CD4-positive, alpha-beta T cell treated with Interleukin-6 for 4 hours (primary cell): ENCODE measurements at places on chromosomes 11 and 22.

DNA sequence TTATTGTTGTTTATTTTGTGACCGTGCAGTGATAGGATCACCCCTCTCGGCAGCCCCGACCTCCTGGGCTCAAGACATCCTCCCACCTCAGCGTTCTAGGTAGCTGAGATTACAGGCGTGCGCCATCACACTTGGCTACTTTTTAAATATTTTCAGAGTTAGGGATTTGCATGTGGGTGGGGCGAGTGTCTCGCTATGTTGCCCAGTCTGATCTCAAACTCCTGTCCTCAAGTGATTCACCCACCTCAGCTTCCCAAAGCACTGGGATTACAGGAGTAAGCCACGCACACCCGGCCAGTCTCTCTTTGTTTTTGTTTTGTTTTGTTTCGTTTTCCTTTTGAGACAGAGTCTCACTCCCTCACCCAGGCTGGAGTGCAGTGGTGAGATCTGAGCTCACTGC lies 1.2 kb upstream of the INTS5 start:
- DNase-seq: no peak

DNA sequence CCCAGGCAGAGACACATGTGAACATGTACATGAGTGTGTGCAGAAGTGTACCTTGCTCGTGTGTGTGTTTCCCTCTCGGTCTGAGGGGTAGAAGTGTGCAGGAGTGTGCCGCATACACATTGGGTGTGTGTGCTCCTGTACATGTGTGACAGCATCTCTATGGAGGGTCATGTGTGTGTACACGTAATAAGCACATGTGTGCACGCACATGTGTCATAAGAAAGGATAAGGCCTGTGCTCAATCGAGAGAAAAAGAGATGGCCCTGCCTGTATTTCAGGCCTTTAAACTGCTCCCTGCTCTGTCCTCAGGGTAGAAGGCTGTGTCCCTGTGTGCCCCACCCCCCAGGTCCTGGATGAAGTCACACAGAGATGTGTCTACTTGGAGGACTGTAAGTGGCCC lies 61.8 kb downstream of the OTOG start:
- no peak for DNase-seq

DNA sequence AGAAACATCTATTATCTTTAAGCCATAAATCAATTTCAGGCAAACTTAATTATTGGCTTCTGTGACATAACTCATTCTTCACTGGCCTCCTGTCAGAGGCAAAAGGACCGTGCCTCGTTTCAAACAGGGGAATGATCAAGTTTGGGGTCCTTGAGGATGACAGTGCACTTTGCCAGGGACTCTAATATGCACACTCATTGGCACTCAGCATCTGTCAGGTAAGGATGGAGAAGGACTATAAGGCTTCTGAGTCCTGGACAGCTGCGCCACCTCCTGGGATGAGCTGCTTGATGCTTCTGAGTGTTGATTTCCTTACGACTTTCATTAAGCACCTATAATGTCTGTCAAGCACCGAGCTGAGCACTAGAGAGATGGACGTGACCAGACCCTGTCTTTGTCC lies 20.2 kb downstream of the BPIFC start:
- peak; percentile 4 for DNase-seq

DNA sequence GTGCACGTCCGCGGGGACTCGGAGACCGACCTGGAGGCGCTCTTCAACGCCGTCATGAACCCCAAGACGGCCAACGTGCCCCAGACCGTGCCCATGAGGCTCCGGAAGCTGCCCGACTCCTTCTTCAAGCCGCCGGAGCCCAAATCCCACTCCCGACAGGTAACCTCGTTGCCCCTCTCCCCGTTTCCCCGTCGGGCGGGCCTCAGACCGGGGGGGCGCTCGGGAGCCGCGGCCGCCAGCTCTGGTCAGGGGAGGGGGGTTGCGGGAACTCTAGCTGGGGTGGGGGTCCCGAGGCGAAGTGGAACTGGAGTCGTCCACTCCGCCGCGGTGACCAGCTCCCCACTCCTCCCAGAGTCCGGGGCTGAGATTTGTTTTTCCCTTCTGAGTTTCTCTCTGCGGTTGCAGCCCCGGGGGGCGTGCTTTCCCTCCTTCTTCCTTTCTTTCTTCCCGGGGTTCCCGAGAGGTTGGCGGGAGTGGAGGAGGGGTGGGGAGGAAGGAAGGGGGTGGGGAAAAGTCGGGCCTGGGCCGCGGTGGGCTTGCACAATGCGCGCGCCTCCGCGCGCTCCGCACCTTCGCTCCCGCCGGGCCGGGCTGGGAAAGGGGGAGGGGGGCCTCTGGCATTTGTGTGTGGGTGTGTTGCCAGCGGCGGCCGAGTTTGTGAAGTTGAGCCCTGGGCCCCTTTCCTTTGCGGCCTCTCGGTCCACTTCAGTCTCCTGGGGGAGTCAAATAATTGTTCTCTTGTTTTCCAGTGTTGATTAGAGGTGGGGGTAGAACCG lies 952 bp downstream of the YAP1 start:
- DNase-seq: peak; percentile 12

DNA sequence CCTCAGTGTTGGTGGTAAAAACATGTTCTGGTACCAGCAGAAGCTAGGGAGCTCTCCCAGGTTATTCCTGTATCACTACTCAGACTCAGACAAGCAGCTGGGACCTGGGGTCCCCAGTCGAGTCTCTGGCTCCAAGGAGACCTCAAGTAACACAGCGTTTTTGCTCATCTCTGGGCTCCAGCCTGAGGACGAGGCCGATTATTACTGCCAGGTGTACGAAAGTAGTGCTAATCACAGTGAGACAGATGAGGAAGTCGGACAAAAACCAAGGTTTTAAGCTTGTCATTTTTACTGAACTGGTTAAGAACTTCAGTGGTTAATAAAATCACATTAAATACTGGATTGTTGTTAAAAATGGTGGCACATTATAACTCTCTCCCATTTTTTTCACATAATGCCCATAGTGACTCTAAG lies 42.6 kb upstream of the VPREB1 start:
- DNase-seq: no peak

DNA sequence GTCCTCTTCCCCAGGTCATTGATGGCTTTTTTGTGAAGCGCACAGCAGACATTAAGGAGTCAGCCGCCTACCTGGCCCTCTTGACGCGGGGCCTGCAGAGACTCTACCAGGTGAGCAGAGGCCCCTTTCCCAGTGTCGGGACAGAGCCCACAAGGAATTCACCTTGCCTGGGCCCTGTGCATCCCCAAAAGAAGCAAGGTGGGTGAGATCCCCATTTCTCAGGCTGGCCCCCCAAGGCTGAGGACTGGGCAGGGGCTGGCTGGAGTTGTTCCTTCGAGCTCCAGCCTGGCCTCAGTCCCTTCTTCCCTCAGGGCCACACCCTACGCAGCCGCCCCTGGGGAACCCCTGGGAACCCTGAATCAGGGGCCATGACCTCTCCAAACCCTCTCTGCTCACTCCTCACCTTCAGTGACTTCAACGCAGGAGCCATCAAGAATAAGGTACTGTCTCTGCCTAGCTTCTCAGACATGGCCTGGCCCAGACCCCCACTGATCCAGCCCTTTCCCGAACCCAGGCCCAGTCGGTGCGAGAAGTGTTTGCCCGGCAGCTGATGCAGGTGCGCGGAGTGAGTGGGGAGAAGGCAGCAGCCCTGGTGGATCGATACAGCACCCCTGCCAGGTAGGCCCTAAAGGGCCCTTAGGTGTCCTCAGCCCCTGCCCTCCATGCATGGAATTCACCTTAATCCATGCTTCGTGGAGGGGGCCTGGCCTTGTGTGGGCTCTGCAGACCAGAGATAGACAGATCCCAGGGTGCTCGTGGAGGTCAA lies 4.7 kb downstream of the MUS81 start:
- no peak for DNase-seq

DNA sequence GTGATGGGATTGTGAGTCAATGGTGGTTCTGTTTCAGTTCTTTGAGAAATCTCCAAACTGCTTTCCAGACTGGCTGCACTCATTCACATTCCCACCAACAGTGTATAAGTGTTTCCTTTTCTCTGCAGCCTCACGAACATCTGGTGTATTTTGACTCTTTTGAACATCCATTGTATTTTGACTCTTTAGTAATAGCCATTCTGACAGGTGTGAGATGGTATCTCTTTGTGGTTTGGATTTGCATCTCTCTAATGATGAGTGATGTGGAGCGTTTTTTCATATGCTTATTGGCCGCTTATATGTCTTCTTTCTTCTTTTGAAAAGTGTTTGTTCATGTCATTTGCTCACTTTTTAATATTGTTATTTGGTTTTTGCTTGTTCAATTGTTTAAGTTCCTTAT lies 19.4 kb downstream of the NELL1 start:
- no peak for DNase-seq

- DNase-seq: peak; percentile 71
These were observed 268.4 kb downstream of the ETS1 start for GRCh38 chr11:128318856-128319474.

GRCh38 chr11:65506772-65507505 lies 8.1 kb downstream of the MALAT1 start:
- peak; percentile 48 for DNase-seq

GRCh38 chr22:31604746-31605705 lies 57.0 kb downstream of the PISD start:
- no peak for DNase-seq

- no peak for DNase-seq
These were observed 10.8 kb downstream of the SRRD start for GRCh38 chr22:26494506-26494905.

- DNase-seq: no peak
These were observed 352.8 kb downstream of the SHANK2 start for GRCh38 chr11:70899616-70900015.

DNA sequence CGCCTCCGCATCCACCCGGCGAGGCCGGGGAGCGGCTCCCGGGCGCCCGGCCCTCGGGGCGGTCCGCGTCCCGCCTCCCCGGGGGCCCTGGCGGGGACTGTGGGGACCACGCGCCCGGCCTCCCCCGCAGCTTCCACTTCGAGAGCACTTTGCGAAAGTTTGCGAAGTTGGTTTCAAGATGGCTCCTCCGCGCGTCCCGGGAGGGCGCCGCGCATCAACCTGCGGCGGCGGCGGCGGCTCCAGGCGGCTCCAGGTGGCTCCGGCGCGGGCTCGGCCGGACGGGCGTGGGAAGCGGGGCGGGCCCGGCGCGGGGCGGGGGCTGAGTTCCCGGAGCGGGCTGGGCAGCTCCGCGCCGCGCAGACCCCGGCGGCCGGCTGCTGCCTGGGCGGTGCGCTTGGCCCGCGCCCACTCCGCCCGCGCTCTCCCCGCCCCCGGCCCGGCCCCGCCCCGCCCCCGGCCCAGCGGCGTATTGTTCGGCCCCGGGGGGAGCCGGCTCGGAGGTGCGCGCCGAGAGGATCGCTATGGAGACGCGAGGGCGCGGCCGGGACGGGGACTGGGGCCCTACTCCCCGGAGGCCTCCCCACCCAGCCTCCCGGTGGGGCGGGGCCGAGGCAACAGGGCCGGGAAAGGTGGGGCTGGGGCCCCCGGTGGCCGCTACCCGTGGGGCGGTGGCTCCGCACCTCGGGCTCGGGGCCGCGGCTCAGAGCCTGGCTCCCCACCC lies at the start of gene CELSR1:
TSS of gene CELSR1 (minus strand) at position 396 of the 721 bp plus-strand sequence. CDS start 450 bp downstream, outside the sequence.
- DNase-seq: no peak

- no peak for DNase-seq
These were observed 2.6 kb downstream of the ANO1 start for GRCh38 chr11:70080763-70081162.
